H1 (cell line): ENCODE measurements at places on chromosomes 6 and 20.

DNA sequence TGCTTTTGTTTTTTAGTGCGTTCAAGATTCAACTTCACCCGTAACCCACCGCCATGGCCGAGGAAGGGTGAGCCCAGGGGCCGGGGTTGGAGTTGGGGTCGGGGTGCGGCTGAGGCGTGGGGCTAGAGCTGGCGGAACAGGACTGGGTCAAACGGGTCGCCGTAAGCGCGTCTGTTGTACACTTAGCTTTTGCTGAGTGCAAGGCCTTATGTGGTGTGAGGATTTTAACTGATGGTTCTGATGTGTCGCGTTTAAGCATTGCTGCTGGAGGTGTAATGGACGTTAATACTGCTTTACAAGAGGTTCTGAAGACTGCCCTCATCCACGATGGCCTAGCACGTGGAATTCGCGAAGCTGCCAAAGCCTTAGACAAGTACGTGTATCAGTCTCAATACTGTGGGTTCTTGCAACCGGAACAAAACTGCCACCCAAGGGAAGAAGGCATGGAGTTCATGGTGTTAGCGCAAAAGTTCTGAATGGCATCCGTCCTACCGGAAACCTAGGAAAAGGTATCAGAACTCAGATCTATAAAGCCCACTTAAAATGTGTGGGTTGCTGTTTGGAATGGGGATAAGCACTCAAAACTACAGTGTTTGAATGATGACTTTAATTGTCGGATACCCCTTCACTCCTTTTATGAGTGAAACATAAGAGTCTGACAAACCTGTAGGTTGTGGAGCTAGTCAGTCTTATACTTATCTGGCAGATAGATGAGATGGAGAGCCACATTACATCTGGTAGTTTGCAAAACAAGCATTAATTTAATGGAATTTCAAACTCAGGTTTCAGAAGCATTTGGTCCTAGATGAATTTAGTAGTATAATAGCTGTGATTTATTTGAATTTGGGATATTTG, 574 bp downstream of the RPS12 start:
- peak overlapping the region; percentile 94 for H3K4me3 ChIP-seq
- DNase-seq, result no peak
- H3K27ac ChIP-seq, result peak overlapping the region; percentile 78

DNA sequence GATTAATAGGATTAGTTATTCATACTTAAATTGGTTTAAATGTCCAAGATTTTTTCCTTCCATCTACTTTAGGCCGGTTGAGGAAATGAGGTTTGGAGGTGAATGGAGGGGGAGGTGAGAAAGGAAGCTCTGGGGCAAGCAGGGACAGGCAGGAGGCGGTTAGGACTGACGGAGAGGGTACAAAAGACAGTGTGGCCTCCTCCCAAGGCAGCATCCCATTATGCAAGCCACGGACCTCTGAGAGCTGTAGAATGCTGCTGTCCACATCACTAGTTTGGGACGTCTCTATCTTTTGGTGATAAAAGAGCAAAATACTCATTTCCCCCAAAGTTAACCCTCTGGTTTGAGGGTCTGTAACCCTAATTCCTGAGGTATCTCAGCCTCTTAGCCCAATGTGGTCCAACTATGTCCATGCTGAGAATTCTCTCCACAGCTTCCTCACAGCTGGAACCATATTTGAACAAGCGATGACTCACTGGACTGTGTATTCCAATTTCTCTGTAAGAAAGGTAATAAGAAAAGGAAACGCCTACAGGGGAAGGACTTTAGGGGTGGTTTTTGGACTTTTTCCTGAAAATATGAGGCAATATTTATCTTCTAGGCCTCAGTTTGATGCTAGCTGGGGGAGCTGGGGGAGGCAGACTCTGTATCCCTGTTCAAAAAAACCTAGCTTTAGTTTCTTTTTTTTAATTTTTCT, 172.2 kb downstream of the TFAP2B start:
- H3K36me3 ChIP-seq, result no peaks in the 10 kb centered on the region
- H3K27me3 ChIP-seq, result no peaks in the 10 kb centered on the region
- no peaks in the 10 kb centered on the region for H3K4me1 ChIP-seq
- H3K27ac ChIP-seq, result no peak overlapping the region
- no peak for DNase-seq

DNA sequence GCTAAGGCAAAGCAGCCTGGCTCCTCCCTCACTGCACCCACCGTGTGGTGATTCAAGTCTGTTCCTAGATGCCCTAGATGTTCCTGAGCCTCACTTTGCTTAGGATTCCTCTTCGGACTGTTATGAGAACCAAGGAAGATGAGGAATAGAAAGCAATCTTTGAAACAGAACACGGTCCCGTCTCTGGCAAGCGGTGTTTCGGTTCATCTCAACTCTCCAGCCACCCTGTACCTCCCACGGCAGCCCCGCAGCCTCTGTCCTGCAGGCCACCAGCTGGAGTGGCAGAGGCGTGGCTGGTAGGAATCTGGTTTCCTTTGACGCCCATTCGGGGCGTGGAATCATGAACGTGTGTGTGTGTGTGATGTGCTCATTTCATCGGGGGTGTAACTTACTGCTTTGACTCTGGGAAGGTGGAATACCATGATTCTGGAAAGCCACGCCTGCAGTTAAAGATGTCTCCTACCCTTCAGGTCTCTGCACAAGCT, 21.3 kb downstream of the PDE10A start:
- H3K4me3 ChIP-seq, result no peak overlapping the region
- no peak for DNase-seq
- peaks cover 9% of the 10 kb centered on the region for H3K4me1 ChIP-seq

GRCh38 chr6:47043286-47043685, 1.2 kb upstream of the ADGRF1 start:
- no peaks in the 10 kb centered on the region for H3K27me3 ChIP-seq
- H3K4me1 ChIP-seq, result no peaks in the 10 kb centered on the region
- no peak overlapping the region for H3K4me3 ChIP-seq
- no peak for DNase-seq

- H3K4me1 ChIP-seq, result peaks cover 4% of the 10 kb centered on the region; the same call in 1 of the 2 replicates
- H3K36me3 ChIP-seq, result no peaks in the 10 kb centered on the region
- H3K27me3 ChIP-seq, result no peaks in the 10 kb centered on the region
- no peak for DNase-seq
Observed at GRCh38 chr6:160300076-160300695, 41.6 kb upstream of the SLC22A2 start.

GRCh38 chr20:36085686-36086267, 68.8 kb upstream of the EPB41L1 start:
- no peaks in the 10 kb centered on the region; the same call in 1 of the 2 replicates for H3K4me1 ChIP-seq
- no peaks in the 10 kb centered on the region for H3K27me3 ChIP-seq
- H3K36me3 ChIP-seq, result no peaks in the 10 kb centered on the region

DNA sequence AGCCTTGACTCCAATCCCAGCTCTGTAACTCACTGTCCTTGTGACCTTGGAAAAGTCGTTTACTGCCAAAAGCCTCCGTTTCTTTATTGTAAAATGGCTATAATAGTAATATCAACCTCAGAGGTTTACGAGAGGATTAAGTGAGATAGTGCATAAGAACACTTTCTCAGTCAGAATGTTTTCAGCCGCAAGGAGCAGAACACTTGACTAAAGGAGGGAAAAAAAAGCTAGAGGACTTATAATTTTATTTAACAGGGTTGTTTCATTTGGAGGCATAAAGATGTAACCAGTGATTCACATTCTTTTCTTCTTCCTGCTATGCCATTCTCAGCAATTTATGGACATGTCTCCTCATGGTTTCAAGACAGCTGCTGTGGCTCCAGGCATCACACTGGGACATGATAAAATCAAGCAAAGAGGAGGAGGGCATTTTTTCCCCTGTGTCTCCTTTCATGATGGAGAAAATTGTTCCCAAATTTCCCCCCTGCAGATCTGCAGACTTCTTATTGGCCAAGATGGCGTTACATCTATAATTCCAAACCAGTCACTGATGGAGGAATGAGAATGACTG, 143.0 kb upstream of the PTPN1 start:
- no peaks in the 10 kb centered on the region for H3K27me3 ChIP-seq
- DNase-seq, result no peak
- no peak overlapping the region for H3K27ac ChIP-seq
- no peaks in the 10 kb centered on the region for H3K36me3 ChIP-seq
- H3K4me3 ChIP-seq, result no peak overlapping the region

GRCh38 chr6:138909975-138910374, 78.1 kb downstream of the REPS1 start:
- H3K27ac ChIP-seq, result no peak overlapping the region
- no peak overlapping the region for H3K4me3 ChIP-seq
- no peaks in the 10 kb centered on the region for H3K27me3 ChIP-seq
- peaks cover 3% of the 10 kb centered on the region for H3K36me3 ChIP-seq
- DNase-seq, result no peak

- no peak overlapping the region for H3K27ac ChIP-seq
- no peaks in the 10 kb centered on the region for H3K4me1 ChIP-seq
- H3K27me3 ChIP-seq, result no peaks in the 10 kb centered on the region
- no peak for DNase-seq
Observed at GRCh38 chr6:118606268-118606667, 45.1 kb downstream of the CEP85L start.

DNA sequence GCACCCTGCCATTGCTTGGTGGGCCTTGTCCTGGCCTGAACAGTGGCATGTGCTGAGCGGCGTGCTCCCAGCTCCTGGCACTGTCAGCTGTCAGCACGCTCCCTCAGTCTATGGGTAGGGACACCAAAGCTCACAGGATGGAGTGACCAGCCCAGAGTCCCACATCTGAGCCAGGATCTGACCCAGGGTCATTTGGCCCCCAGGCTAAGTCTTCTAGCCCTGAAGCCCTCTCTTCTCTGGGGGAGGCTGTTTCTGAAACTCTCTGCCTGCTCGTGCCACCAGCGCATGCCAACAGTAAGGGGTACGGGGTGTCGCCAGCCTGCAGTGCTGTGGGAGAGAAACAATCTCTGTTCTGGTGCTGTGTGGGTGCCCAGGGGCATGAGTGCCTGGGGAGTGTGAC, 37.1 kb downstream of the CDH4 start:
- DNase-seq, result no peak
- H3K27ac ChIP-seq, result no peak overlapping the region
- no peaks in the 10 kb centered on the region for H3K36me3 ChIP-seq
- H3K27me3 ChIP-seq, result no peaks in the 10 kb centered on the region; the same call in 1 of the 2 replicates
- no peak overlapping the region for H3K4me3 ChIP-seq

GRCh38 chr6:90219209-90219985, 77.2 kb downstream of the BACH2 start:
- no peaks in the 10 kb centered on the region for H3K36me3 ChIP-seq
- DNase-seq, result no peak
- H3K27me3 ChIP-seq, result no peaks in the 10 kb centered on the region
- H3K4me1 ChIP-seq, result peaks cover 9% of the 10 kb centered on the region
- H3K4me3 ChIP-seq, result no peak overlapping the region

- no peaks in the 10 kb centered on the region for H3K27me3 ChIP-seq
- H3K4me3 ChIP-seq, result no peak overlapping the region
- H3K4me1 ChIP-seq, result 0 out of 2 replicates have a peak, but pooled peaks cover 2% of the 10 kb centered on the region
- H3K27ac ChIP-seq, result no peak overlapping the region
- H3K36me3 ChIP-seq, result no peaks in the 10 kb centered on the region; the same call in 1 of the 2 replicates
Observed at GRCh38 chr6:166315436-166315835, 7.2 kb upstream of the PRR18 start.

DNA sequence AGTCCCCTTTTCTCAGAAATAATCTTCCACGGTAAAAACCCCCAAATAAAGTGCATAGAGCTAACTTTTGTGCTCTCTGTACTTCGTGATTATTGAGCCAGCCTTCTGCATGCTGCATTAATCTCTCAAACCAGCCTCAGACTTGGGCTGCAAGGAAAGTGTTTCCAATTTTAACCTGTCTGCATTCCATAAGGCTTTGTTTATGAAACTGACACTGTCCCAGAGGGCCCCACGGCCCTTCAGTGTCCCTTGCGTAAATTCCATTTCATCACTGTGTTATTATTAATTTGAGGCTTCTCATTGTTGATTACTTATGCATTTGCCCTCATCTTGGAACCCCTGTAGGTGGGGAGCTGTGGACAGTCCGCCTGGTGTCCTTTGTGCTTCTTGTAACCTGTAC, 15.6 kb upstream of the SNRPB2 start:
- H3K4me1 ChIP-seq, result no peaks in the 10 kb centered on the region
- no peak overlapping the region for H3K27ac ChIP-seq
- H3K36me3 ChIP-seq, result no peaks in the 10 kb centered on the region
- no peak for DNase-seq

GRCh38 chr6:127582777-127583462, 5.9 kb downstream of the C6orf58 start:
- no peak overlapping the region for H3K27ac ChIP-seq
- H3K27me3 ChIP-seq, result no peaks in the 10 kb centered on the region
- H3K4me3 ChIP-seq, result no peak overlapping the region
- no peaks in the 10 kb centered on the region for H3K4me1 ChIP-seq
- no peaks in the 10 kb centered on the region for H3K36me3 ChIP-seq

DNA sequence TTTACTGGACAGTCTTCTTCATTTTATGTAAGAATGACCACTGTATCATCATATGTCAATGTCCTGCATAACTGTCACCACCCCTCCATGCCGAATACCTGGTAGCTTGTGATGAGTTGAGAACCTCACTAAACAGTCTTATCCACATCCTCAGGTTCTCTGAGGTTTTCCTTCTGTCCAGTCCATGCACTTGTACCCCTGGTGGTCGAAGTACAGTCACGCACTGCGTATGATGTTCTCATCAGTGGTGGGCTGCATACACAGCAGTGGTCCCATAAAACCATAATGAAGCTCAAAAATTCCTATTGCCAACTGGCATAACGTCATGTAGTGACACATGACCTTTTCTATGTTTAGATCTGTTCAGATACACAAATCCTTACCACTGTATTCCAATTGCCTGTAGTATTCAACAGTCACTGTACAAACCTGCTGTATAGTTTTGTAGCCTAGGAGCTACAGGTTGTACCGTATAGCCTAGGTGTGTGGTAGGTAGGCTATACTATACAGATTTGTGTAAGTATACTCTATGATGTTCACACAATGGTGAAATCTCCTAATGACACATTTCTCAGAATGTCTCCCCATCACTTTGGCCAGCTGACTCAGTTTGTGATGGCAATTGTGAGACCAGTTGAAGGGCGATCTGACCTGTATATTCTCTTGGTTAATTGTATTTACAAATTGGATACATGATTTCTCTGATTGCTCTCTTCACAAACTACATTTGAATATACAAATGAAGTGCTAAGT, 31.3 kb upstream of the SDCBP2 start:
- H3K27ac ChIP-seq, result no peak overlapping the region
- H3K4me3 ChIP-seq, result no peak overlapping the region

DNA sequence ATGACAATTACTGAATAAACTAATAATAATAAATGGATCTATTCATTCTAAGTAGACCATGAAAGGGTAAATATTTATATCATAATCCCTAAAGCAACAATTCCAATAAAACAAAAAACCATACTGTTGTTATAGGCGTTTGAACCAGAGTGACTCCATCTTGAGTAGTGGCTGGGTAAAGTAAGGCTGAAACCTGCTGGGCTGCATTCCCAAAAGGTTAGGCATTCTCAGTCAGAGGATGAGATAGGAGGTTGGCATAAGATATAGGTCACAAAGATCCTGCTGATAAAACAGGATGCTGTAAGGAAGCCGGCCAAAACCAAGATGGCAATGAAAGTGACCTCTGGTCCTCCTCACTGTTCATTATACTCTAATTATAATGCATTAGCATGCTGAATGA, 8.3 kb downstream of the OR2H1 start:
- DNase-seq, result no peak
- H3K4me3 ChIP-seq, result no peak overlapping the region
